ENCODE measurements at places on chromosomes 5 and 9.

DNA sequence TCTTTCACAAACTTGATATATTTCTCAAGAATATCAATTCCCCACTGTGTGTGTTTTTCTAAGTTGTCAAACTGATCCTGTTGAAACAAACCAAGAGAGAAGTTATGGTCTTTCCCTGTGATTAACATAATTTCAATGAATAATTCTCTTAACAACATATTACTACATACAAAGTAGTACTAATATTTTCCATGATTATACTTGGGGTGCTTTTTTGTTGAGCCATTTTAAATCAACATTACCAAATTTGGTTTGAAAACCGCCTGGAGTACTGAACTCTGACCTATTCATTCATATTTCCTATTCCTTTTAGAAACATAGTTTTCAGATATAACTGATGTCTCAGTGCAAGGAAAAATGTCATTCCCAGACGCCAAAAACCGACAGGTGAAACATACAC is 48.1 kb downstream of the FNBP1 start:
- no peak for DNase-seq

GRCh38 chr9:130157079-130157478 is 15.1 kb upstream of the NCS1 start:
- DNase-seq, result no peak

GRCh38 chr5:102283102-102283797 is 12.8 kb downstream of the SLCO4C1 start:
- no peak for DNase-seq

DNA sequence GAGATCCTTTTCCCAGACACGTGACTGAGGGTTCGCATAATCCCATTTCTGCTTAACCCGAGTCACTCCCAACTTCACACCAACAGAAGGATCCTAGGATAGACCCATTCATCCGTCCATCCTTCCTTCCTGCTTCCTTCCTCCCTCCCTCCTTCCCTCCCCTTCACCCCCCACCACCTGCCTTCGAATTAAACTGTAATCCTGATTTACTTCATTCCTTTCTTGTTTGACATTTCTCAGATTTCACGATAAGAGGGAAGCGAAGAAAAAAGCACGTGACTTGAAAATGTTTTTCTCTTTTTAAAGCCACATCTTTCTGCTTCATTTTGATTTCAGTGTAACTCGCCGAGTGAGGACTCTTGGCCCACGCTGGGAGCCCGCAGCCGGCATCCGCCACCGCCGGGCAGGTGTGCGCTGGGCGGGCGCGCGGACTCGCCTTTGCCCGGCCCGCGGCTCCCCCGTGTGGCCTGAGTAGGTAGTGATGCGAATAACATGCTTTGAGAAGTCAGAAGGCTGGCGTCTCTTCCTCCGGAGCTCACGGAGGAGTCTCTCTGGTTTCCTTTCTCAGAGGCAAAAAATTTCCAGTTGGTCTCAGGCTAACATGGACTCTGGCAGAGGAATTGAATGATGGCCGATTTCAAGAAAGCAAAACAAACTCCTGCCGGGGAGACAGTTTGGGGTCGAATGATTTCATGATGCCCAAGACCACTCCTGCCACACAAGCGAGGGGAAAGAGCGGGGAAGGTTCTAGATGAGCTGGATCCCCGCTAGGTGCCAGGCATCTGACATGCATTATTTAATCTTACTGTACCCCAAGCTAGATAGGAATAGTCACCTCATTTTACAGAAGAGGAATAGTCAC is 117.7 kb downstream of the SLC12A2 start:
- peak; percentile 42 for DNase-seq

DNA sequence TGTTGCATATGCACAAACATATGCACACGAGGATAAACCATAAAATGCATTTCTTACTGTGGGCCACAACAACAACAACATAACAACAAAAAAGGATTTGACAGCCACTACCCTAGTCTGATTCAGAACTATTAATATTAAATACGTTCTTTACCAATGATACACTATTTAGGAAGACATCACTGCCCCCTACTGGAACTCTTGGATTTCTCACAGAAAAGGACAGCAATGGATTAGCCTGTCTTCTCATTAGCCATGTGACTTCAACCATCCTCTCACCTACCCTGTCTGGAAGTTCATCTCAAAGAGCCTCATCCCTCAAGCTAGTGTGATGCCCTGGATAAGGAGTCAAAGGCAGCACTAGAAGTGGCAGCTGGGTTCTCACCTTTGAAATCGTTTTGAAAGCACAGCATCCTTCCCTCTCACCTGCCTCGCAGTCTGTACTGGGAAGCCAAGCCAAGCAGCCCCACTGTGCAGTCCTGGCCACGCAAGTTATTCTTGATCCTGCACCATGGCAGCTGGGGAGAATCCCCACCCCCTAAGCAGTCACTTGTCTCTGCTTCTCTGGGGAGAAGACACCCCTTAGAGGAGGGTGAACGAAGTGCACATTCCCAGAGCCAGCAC is 64.6 kb downstream of the SH3TC2 start:
- DNase-seq, result no peak

- DNase-seq, result no peak
Measured at GRCh38 chr5:144779368-144779767, 608.7 kb downstream of the KCTD16 start.

GRCh38 chr9:79507801-79508200 is 64.0 kb upstream of the TLE4 start:
- DNase-seq, result no peak

- peak; percentile 26 for DNase-seq
Measured at GRCh38 chr9:130128251-130128650, 44.0 kb upstream of the NCS1 start.

- no peak for DNase-seq
Measured at GRCh38 chr9:96494215-96494800, 44.3 kb downstream of the HABP4 start.

GRCh38 chr5:11547140-11547539 is 357.1 kb downstream of the CTNND2 start:
- DNase-seq, result no peak

DNA sequence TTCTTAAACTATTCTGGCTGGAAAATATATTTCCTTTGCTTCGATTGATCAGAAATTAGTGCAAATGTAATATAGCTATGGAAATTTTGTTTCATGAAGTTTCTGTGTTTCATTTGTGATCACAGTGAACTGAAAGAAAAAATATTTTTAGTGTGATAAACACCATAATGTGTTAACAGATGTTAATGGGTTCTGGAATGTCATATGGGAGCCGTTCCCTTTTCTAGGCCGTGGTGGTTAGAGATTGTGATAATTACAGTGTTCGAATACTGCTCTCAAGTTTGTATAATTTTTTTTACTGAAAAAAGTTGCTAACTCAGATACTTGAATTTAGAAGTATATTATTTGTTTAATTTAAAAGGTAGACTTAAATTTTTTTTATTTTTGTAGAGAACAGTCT is 19.3 kb downstream of the GAPVD1 start:
- no peak for DNase-seq

DNA sequence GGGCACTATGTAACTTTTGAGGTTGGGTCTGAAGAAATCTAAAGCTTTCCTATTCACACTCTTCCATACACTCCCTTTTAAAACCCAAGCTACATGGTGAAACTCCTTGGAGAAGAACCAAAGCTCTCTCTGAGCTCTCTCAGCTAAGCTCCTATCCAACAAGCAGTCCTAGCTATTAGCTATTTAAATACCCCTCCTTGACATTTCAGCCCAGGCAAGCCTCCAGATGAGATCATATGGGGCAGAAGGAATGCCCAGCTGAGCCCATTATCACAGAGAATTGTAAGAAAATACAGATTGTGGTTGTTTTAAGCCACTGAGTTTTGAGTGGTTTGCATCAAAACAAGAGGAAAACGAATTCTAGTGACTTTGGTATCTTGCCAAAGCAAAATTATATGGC is 15.2 kb downstream of the HSPB3 start:
- no peak for DNase-seq

DNA sequence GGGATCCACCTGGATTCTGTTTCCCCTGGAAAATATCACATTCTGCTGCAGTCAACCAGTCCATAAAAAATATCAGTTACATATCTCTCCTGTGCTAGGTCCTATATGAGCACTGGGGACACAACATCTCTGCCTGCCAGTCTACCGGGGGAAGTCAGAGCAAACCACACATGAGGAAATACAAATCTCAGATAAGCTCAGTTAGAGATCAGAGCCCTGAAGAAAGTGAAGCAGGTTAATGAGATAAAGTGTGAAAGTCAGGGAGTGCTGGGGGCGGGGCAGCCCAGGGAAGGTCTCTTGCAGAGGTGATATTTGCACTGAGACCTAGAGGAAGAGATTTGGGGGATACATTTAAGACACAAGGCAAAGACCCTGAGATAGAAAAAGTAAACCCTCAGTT is 67.8 kb upstream of the SLC1A1 start:
- no peak for DNase-seq

DNA sequence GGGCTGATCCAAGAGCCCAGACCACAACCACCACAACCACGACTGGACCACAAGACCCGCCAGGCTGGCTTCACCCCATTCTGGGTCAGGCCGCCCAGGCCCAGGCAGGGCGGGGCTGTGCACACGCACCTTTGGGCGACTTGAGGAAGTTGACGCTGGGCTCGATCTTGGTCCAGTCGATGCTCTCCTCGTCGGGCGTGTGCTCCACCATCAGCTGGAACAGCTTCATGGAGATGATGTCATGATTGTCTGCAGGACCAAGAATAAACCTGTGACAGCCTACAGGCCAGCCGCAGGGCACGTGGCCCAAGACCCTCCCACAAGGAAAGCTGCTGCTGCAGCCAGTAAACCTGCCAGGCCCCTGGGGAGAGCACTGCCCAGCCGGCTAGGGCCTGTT is 17.3 kb downstream of the LMAN2 start:
- no peak for DNase-seq

GRCh38 chr5:73104326-73104725 is 16.0 kb upstream of the TMEM171 start:
- DNase-seq, result no peak

- no peak for DNase-seq
Measured at GRCh38 chr5:108102463-108102862, 279.4 kb downstream of the FBXL17 start.

DNA sequence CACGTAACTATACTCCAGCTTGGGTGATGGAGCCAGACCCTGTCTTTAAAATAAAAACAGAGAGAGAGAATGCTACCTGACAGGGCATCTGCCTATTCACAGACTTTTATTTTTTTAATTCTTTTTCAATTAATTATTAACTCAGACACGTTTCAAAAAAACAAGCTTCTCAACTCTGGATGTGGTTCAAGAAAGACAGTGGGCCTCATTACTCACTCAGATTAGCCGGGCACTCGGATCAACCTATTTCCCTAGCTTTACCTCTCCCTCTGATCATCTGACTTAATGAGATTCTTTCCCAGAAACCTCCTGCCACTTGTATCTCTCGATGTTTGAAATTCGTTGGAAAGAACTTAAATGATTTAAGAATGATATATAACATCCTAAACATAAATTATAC is 134.1 kb downstream of the TRPM6 start:
- no peak for DNase-seq

DNA sequence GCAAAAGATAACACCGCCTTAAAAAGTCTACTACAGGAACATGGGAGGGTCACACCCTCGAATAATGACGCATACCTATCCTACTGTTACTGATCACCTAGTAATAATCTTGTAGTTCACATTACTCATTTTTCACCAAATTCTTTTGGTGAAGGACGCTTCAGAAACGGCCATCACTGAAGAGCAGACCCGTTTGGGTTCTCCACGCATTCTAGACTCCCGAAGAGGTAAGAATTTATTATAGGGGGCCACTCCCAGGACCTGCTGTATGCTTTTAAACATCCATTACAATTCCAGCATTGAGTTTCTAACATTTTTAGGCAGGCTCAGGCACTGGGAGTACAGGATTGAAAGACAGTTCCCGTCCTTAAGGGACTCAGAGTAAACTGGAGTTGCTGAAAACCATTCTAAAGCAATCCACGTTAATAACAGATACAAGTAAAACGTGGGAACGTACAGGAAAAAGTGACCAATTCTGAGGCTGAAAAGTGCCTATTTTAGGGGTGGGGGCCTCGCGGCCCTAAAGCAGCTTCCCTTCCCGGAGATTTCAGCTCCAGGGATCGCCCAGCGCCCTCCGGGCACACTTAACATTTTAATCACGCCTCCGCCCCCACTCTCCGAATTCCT is at the start of gene FER:
Gene FER (plus strand): TSS at position 124 of the 627 bp plus-strand sequence. CDS start 50,286 bp downstream, outside the sequence.
- DNase-seq, result no peak

- no peak for DNase-seq
Measured at GRCh38 chr5:66012271-66012670, 85.9 kb downstream of the ERBIN start.

DNA sequence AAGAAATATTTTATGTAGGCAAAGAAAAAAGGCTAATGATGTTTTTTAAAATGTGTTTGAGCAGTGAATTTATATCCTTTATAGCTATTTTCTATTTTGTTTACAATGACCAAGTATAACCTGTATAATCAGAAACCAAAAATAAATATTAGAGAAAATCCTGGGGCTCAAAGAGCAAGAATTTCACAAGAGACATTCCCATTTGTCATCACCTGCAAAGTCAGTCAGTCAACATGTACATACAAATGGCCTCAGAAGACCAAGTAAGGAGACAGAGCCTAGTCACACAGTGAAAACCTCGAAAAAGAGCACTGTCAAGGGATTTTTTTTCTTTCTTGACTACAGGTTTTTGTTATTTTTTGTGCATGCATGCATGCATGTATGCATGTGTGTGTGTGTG is 231.4 kb downstream of the GLIS3 start:
- no peak for DNase-seq

- no peak for DNase-seq
Measured at GRCh38 chr9:124771867-124772679, 962 bp upstream of the NR6A1 start.
